ENCODE measurements at places on chromosomes 1 and 21.

- DNase-seq, result no peak
Observed at GRCh38 chr1:175675017-175675416, 68.4 kb downstream of the TNR start.

GRCh38 chr1:162676087-162676486 lies 43.8 kb downstream of the DDR2 start:
- DNase-seq, result no peak

DNA sequence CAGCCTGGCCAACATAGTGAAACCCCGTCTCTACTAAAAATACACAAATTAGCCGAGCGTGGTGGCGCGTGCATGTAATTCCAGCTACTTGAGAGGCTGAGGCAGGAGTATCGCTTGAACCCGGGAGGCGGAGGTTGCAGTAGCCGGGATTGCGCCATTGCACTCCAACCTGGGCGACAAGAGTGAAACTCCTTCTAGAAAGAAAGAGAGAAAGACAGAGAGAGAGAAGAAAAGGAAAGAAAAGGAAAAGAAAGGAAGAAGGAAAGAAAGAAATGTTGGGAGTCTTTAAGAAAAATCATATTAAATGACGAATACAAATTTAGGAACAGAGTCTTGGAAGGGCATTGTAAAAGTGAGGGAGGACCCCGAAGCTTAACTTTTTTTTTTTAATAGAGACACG lies 1.8 kb upstream of the HNRNPR start:
- no peak for DNase-seq

DNA sequence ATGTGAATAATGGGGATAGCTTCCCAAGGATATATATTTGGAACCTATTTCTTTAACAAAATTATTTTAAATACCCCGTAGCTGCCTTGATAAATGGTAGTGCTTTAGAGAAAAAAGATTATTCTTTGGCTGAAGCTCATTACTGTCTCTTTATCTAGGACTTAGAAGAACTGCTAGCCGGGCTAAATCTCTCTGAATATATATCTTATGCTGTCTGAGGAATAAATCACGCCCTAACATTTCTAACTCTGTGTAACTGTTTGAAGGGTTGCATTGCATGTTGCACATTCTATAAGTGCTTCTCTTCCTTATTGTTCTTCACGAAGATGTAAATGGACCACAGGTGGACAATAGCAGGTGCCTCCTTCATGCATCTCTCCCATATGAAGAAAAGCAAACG lies 585.0 kb upstream of the ZP4 start:
- DNase-seq, result no peak

GRCh38 chr21:22630953-22631465 lies 1632.8 kb downstream of the NCAM2 start:
- DNase-seq, result no peak

GRCh38 chr1:243562473-243562872 lies 287.6 kb downstream of the AKT3 start:
- no peak for DNase-seq

GRCh38 chr1:2038229-2038628 lies 12.0 kb upstream of the PRKCZ start:
- DNase-seq, result no peak

- DNase-seq, result no peak
Observed at GRCh38 chr21:37659874-37660273, 256.4 kb downstream of the KCNJ6 start.

DNA sequence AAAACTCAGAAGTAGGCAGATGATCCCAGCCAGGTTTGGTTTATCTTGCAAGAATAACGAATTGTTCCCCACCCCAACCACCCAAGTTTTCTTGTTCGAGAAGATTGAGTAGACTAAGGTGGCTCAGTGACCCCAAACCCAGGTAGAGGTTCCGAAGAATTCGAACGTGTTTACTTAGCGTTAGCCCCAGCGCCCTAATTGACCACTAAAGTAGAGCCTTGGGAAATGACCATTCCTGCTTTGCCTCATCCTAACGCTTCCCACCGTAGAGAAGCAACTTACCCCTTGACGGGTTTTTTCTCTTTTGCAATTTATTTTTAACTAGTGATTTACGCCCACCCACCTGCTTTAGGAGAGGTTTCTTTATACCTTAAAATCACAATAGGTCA lies 870 bp downstream of the FBXO28 start:
- DNase-seq, result no peak
